ENCODE measurements at places on chromosomes 2 and 18.

DNA sequence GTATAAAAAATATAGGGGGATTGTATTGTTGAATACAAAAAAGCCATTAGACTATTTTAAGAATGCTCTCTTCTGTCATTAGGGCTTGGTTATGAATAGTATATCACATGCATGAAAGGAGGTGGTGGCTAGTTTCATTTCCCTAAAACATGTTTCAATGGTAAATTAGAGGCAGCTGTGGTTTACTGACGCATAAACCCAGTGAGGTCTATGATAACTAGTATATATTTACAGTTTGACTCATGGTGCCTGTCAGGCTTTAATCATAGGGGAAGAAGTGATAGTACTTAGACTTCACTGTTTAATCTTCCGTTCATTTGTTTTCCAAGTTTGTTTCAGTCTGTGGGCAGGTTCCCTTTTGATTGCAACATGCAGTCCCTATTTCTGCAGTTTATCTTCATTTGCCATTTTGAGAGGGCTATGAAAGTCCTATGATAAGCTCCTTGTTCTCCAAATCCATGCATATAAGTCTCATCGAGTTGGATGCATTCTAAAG, 55.1 kb upstream of the MAP4K3 start:
- DNase-seq, result no peak

DNA sequence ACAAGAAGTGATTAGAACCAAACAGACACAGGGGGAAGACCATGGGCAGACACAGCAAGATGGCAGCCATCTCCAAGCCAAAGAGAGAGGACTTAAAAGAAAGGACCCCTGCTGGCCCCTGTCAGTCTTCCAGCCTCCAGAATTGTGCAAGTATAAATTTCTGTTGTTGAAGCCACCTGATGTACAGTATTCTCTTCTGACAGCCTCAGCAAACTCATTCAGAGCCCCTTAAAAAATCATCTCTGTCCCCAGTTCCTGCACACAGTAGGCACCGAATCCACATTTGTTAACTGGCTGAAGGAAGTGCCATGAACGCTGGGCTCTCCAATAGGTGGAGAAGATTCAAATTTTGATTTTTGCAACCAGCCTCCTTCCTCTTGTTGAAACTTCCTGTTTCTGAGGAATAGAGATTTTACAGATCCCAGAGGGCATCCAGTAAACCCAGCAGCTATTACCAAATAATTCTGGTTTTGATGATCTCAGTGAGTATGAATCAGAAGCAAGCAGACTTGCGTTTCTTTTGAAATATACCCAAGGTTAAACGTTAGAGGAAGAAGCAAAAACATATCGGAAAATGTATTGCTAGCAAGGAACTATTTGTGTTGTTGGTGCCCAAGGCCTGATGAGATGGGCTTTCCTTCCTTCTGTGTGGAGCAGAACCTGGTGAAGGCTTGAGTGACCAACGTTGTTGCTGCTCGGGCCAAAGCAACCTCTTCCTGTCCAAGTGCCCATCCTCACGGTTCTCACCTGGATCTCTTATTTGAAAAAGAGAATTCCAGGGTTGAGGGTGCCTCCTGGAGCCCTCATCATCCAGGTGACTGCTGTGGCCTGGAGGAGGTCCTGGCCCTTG, 47.7 kb upstream of the PLB1 start:
- DNase-seq, result no peak

GRCh38 chr2:73984203-73984921, at the start of gene TET3:
TET3 (plus strand) TSS chr2:73984910; CDS start chr2:73986404, 1,494 bp downstream.
- peak; percentile 40 for DNase-seq

- DNase-seq, result no peak
Measured at GRCh38 chr2:37885329-37885993, 39.6 kb upstream of the RMDN2 start.

- peak; percentile 54 for DNase-seq
Measured at GRCh38 chr2:41836948-41837347, 210.9 kb upstream of the PKDCC start.

- no peak for DNase-seq
Measured at GRCh38 chr2:65057391-65058052, 1.3 kb downstream of the CEP68 start.

DNA sequence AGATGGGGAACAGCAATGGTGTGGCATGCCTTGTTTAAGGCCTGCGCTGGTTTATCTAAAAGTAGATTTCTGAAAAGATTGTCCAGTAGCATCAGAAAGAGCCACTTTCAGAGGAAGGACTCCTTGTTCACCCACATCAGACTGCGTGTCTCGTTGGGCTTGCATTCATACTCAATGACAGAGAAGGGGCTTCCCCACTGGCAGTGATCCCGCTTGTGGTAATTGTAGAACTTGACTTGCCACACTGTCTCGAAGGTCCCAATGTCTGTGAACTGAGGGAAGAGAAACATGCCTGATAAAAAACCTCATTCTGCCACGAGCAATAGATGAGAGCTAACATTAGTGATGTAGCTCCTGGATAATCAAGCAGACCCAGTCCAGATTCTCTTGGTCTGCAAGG, 26.0 kb downstream of the CNRIP1 start:
- DNase-seq, result no peak

DNA sequence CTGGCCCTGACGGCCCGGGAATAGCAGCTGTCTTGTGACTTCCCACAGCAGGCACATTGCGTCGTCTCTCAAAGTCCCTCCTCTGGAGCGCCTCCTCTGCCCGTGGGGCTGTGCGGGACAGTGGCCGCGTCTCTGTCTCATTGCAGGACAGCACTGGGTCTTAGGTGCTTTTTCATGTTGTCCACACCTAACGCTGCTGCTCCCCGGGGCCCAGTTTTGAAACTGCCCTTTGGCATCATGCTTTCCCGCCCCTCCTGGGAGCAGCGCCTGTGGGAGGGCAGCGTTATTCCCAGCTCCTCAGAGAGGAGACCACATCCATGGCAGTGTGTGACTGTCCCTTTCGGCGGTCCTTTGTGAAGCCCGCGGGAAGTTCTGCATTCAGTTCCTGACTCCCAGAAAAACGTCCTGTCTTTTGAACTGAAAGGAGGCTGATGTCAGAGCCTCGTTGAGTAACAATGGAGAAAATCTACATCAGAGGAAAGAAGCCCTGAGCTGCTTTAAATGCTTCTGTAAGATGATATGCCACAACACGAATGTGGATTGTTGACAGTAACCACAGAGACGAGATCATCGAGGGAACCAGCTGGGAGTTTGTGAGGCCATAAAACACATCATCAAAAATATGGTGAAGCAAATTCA, 226.0 kb downstream of the FAM210A start:
- peak; percentile 87 for DNase-seq

Measured in H9 (cell line).